Metanephros (tissue), 2 donors: ENCODE measurements at places on chromosomes 2 and 18. TPM values are rescaled to one million over a fixed set of nuclear protein-coding genes. Genes with fewer than 3 reads are reported as not detected.

Gene TUBA3E
- not detected for total RNA-seq

Gene GPR55
- 0.18 TPM for total RNA-seq

Gene ASPRV1
- total RNA-seq, result 3.4 TPM

Gene CCDC141
- 8.2 TPM for total RNA-seq

Gene BCL2
- 39.3 TPM for total RNA-seq

Gene GPR155
- 10.5 TPM for total RNA-seq

Gene DQX1
- total RNA-seq, result not detected

Gene CROCC2
- 0.18 TPM for total RNA-seq

Gene PPIG
- 44.0 TPM for total RNA-seq

Gene HIBCH
- 34.7 TPM for total RNA-seq

Gene POLE4
- 25.9 TPM for total RNA-seq

Gene TUBA4A
- 16.5 TPM for total RNA-seq

Gene PIEZO2
- 31.1 TPM for total RNA-seq

Gene OTOS
- not detected for total RNA-seq

Gene POMC
- 7.8 TPM for total RNA-seq

Gene CLEC4F
- total RNA-seq, result not detected

Gene RPRM
- 5.3 TPM for total RNA-seq

Gene THUMPD2
- total RNA-seq, result 15.1 TPM

Gene LINC00305
- total RNA-seq, result 0.64 TPM

Gene CTNNA2
- total RNA-seq, result 2.3 TPM
